T47D (cell line): ENCODE measurements at places on chromosomes 5 and 9.
A peak's percentile ranks its signal among the peaks of the same experiment; 100 is the strongest.

DNA sequence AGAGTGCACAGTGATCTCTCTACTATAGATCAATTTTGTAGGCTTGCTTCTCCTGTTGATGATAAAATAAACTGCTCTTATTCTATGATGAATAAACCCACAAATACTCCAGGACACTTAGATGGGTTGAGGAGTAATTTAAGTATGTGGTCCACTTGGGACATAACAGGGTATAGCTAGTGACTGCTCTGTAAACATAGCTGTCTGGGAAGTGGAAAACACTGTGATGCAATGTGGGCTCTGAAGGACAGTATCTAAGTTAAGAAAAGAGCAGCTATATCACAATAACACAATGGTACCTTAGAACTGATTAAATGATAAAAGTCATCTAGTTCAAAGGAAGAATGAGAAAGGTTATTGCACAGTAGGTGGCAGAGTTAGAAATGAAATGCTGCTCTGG is 294.3 kb upstream of the HAPLN1 start:
- no peak for DNase-seq

- DNase-seq = peak; percentile 16
Observed at GRCh38 chr5:57174128-57174889, 450 bp downstream of the GPBP1 start.

- peak; percentile 33 for DNase-seq
Observed at GRCh38 chr5:180172447-180173197, 36.4 kb downstream of the RASGEF1C start.

GRCh38 chr5:39517800-39518199 is 93.0 kb upstream of the DAB2 start:
- no peak for DNase-seq

- DNase-seq = no peak
Observed at GRCh38 chr9:96484521-96484931, 34.6 kb downstream of the HABP4 start.

GRCh38 chr5:56264417-56265025 is 31.4 kb upstream of the ANKRD55 start:
- DNase-seq = no peak

DNA sequence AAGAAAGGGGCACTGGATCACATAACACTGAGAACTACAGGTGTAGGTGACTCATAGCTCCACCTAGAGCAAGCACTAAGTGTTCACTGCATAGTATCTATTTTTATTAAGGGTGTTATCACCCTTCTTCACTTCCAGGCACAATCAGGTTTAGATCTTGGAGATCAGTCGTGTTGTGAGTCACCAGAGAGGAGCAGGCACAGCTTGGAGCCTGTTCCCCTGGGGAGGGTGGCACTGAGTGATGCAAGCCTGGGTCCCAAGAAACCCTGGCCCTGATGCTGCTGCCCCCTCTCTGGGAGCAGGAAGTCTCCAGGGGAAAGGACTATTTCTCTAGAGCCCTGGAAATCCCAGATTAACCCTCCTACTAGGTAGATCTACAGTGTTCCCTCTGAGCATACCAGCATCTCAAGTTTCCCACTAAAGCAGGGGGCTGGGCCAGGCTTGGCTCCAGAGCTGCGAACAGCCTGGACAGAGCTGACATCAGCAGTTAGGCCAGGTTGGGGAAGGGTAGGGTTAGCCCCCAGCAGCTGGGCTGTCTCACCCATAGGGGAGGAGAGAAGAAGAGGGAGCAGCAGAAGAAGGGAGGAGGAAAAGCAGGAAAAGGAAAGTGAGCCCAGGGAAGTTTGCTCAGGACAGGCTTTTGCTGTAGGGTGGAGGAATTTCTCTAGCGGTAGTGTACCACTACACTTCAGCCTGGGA is 28.1 kb upstream of the SPINK4 start:
- DNase-seq = no peak

DNA sequence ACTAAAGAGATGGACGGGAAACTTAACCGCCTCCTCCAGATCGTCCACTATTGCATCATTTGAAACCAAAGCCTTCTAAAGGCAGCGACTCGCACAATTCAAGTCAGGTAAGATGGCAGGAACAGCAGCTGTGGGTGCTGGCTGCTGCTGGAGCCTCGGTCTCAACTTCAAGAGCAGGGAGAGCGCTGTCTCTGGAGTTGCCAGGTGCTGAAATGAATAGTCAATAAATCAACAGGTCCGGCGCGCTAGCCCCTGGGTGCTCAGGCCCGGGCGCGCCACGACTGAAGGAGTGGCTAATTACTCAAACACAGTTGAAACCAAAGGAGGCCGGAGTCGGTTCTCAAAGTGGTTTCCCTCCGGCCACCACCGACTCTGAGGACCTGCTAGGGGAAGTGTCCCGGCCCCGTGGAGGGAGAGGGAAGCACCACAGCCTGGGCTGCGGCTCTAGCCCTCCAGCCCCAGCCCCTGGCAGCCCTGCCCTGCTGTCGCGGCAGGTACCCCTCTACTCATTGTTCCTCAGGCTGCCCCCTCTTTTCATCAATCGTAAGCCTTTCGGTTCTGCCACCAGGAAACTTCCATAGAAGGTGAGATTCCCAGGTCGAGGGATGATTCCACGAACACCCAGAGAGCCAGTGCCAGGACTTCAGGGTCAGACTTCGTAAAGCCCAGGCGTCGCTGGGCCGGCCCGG is 804 bp downstream of the TTC39B start:
- peak; percentile 21 for DNase-seq

DNA sequence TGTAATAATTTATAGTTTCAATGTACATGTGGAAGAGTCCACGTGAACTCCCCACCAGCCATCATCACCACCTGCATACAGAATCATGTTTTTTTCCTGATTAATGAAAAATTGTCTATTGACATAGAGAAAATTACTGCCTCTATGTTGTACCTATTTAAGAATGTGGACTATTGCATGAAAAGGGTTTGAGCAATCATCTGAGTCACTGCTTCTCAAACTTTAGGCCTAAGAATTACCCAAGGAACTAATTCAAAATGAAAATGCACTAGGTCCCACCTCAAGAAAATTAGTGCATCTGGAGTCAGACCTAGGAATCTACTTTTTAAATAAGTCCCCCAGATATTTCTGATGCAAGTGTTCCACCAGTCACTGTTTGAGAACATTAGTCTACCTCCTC is 709.3 kb downstream of the MAT2B start:
- no peak for DNase-seq

DNA sequence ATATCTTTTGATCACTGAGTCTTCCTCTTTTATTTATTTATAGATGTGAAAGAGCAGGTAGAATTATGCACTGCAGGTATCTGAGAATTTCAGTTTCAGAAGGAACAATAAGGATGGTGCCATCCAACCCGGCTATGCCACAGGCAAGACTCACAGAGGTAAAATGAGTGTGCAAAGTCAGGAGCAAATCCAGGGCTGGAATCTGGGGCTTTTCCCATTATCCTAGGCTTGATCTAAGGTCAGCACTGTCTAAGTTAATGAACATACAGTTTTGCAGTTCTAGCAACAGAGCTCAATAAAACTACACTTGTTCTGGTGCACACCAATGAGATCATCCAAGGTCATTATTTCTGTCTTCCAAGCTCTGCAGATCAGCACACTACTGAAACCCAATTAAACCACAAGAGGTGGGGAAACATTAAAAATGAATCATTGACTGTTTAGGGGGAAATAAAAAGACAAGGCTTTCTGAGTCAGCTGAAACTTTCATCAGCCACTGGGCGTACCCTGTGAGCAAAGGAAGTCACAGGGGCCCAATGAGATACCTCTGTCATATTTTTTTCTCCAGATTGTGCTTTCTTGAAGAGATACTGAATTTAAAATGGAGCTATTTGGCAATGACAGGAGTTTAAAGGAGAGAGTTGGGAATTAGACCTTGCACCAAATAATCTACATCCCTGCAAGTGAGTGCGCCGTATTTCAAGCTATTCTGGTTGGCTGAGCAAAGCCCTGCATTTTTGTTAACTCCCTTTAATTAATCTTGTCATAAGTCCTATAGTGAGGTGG is 662.2 kb upstream of the ZNF608 start:
- DNase-seq = no peak

- DNase-seq = no peak
Observed at GRCh38 chr5:113125371-113125770, 148.8 kb downstream of the DCP2 start.

- DNase-seq = no peak
Observed at GRCh38 chr5:40395251-40395650, 284.5 kb upstream of the PTGER4 start.

GRCh38 chr9:21507483-21507790 is 25.3 kb upstream of the IFNE start:
- DNase-seq = no peak

- DNase-seq = no peak
Observed at GRCh38 chr9:128280084-128280622, 4.1 kb downstream of the SWI5 start.

GRCh38 chr9:117916291-117916690 is 212.1 kb downstream of the TLR4 start:
- DNase-seq = no peak

- no peak for DNase-seq
Observed at GRCh38 chr5:135030956-135031812, 2.8 kb downstream of the PITX1 start.

DNA sequence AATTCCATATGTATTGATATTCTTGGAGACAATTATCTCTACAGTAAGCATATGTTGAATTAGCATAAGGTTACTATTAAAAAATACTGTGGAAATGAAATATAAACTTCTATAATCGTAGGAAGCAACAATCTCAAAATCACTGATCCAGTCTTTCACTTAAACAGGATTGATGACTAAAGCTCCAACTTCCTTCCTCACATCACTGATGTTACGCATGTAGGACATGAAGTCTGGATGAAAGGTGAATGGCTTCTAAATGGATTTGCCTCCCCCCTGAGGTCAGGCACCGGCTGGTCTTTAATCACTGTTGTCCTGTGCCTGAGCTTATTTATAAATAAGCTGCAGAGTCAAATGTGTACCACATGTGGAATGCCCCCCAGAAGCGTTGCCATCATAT is 157.1 kb upstream of the NFIB start:
- no peak for DNase-seq
